Activated naive CD8-positive, alpha-beta T cell treated with anti-CD3 and anti-CD28 coated beads, Interleukin-2, amount 50 U/mL, for 16 hours (primary cell): ENCODE measurements at places on chromosomes 1 and 21.

GRCh38 chr21:15005391-15005790 is 59.4 kb downstream of the NRIP1 start:
- DNase-seq: no peak

DNA sequence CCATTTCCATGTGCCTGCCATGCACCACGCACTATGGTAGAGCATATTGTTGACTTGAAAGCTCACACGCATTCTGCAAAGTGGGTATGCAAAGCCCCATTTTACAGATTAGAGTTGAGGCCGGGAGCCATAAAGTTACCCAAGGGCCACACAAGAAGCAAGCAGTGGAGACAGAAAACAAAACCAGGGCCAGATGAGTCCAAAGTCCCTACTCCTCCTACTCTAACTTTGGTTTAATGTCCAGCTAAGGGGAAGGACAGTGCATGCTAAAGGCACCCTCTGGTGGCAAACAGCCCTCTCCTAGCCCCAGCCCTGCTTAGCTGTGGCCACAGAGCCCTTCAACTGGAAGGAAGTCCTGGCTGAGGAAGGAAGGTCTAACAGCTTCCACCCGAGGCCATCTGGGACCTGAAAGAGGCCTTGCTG is 74.9 kb downstream of the SLC66A1 start:
- no peak for DNase-seq

- DNase-seq: no peak
These were observed 7.1 kb upstream of the PRKCZ start for GRCh38 chr1:2042830-2043773.

DNA sequence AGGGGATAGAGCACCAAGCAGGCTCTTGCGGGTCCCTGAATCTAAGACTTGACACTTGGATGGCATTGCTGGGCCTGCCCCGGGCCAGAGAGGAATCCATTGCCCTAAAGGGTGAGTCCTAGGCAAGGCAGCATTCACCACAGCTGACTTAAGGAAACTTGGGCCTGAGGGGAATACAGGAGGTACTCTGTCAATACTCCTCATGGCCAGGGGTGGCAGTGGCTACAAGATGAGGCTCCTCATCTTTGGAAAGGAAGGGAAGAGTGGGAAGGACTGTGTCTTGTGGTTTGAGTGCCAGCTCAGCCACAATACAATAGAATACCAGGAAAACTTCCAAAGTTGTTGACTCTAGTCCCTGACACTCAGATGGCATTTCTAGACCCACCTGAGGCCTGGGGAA is 5.1 kb downstream of the KRTAP22-1 start:
- no peak for DNase-seq
